ENCODE measurements at places on chromosomes 13 and 19. TPM values are rescaled to one million over a fixed set of nuclear protein-coding genes. Genes with fewer than 3 reads are reported as not detected.

- no peaks in the 10 kb centered on the region for H3K27me3 ChIP-seq
- no peak overlapping the region for H3K4me3 ChIP-seq
- peaks cover 13% of the 10 kb centered on the region for H3K4me1 ChIP-seq
- H3K27ac ChIP-seq = no peak overlapping the region
- no peaks in the 10 kb centered on the region for H3K36me3 ChIP-seq
- no peak for DNase-seq
Measured at GRCh38 chr13:108281901-108282300, 12.4 kb downstream of the TNFSF13B start.

GRCh38 chr19:3398114-3398899 lies 31.9 kb downstream of the NFIC start:
- peak; percentile 63 for DNase-seq
- H3K4me1 ChIP-seq = no peaks in the 10 kb centered on the region
- 0 out of 2 replicates have a peak, but pooled peaks cover 3% of the 10 kb centered on the region for H3K27me3 ChIP-seq

- H3K4me3 ChIP-seq = no peak overlapping the region
- no peak overlapping the region for H3K27ac ChIP-seq
- H3K36me3 ChIP-seq = no peaks in the 10 kb centered on the region
- DNase-seq = no peak
- no peaks in the 10 kb centered on the region for H3K27me3 ChIP-seq
Measured at GRCh38 chr13:95723438-95723837, 46.5 kb downstream of the DNAJC3 start.

GRCh38 chr13:97810152-97810551 lies 143.3 kb upstream of the IPO5 start:
- H3K4me3 ChIP-seq = no peak overlapping the region
- no peaks in the 10 kb centered on the region for H3K4me1 ChIP-seq
- peak; percentile 34 for DNase-seq
- no peaks in the 10 kb centered on the region for H3K27me3 ChIP-seq

Gene DAND5
- 0.28 TPM for total RNA-seq

GRCh38 chr13:59746291-59746962 lies 417.3 kb downstream of the DIAPH3 start:
- DNase-seq = no peak
- H3K4me3 ChIP-seq = no peak overlapping the region
- peaks cover 45% of the 10 kb centered on the region for H3K4me1 ChIP-seq
- no peak overlapping the region for H3K27ac ChIP-seq
- no peaks in the 10 kb centered on the region for H3K27me3 ChIP-seq

GRCh38 chr13:91158017-91158395 lies 189.5 kb upstream of the MIR17HG start:
- no peaks in the 10 kb centered on the region for H3K36me3 ChIP-seq
- no peak overlapping the region for H3K27ac ChIP-seq
- H3K4me1 ChIP-seq = peaks cover 25% of the 10 kb centered on the region
- H3K27me3 ChIP-seq = no peaks in the 10 kb centered on the region
- no peak overlapping the region for H3K4me3 ChIP-seq
- DNase-seq = no peak

Gene PSG7
- total RNA-seq = not detected

DNA sequence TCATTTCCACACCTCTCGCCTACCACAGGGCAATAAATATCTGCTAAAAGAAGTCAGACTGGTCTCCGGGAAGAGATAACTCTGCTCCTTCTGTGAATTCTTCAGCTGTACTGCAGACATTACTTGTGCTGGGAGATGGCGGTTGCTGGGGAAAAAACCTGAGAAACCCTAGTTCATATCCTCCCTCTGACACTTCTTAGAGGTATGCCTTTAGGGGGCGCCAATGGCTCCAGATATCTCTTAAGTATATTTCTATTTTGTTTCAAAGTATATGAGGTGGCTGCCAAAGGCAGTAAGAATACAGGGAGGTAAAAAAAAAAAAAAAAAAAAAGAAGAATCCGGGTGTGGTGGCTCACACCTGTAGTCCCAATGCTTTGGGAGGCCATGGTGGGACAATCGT lies 175.2 kb downstream of the PAN3 start:
- peak; percentile 82 for DNase-seq
- H3K4me1 ChIP-seq = no peaks in the 10 kb centered on the region
- no peak overlapping the region for H3K4me3 ChIP-seq
- H3K27me3 ChIP-seq = no peaks in the 10 kb centered on the region
- peaks cover 13% of the 10 kb centered on the region for H3K36me3 ChIP-seq

Gene KIR2DL3
- total RNA-seq = not detected

- DNase-seq = no peak
- H3K36me3 ChIP-seq = no peaks in the 10 kb centered on the region
- H3K4me1 ChIP-seq = no peaks in the 10 kb centered on the region
- H3K27me3 ChIP-seq = no peaks in the 10 kb centered on the region
Measured at GRCh38 chr13:47904241-47904640, 96.8 kb downstream of the SUCLA2 start.

DNA sequence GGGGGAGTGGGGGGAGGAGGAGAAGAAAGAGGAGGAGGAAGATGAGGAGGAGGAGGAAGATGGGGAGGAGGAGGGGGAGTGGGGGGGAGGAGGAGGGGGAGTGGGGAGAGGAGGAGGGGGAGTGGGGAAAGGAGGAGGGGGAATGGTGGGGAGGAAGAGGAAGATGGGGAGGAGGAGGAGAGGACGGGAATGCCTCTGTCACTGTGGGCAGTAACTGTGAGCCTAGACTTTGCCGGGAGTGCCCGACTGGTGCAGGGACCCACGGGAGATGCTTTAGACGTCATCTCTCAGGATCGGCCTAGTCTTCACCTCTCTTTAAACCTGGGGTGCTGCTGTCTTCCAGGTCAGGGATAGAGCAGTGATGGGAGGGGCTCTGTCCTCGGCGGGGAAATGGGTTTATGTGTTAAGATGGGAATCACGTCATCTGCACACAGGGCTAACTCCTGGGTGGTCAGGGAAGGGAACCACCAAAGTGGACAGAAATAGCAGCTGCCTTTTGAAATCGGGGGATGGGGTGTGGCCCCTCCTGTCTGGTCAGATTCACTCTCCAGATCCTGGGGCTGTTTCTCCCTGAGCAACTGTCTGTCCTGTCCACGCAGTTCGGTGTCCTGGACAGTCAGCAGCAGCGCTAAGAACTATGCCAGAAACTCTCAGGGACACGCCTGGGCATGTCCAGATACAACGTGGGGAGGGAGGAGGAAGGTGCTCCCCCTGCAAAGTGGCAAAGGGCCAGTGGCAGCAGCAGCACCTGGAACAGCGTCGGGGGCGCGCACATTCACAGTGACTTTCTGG lies 26.9 kb downstream of the GAS6 start:
- no peak for DNase-seq
- no peaks in the 10 kb centered on the region for H3K36me3 ChIP-seq
- H3K27me3 ChIP-seq = no peaks in the 10 kb centered on the region
- H3K27ac ChIP-seq = 0 out of 2 replicates have a peak overlapping the region, but pooled peaks have one; percentile 50
- no peaks in the 10 kb centered on the region for H3K4me1 ChIP-seq
- no peak overlapping the region for H3K4me3 ChIP-seq

GRCh38 chr19:42216653-42217519 lies 591 bp downstream of the DEDD2 start:
- H3K36me3 ChIP-seq = peaks cover 17% of the 10 kb centered on the region
- peak overlapping the region; percentile 92 for H3K4me3 ChIP-seq
- peaks cover 9% of the 10 kb centered on the region for H3K4me1 ChIP-seq
- H3K27ac ChIP-seq = peak overlapping the region; percentile 96
- peak; percentile 80 for DNase-seq

Gene KLK3
- total RNA-seq = not detected

Gene SIGLEC7
- not detected for total RNA-seq

Gene CEACAM1
- total RNA-seq = 3.0 TPM

DNA sequence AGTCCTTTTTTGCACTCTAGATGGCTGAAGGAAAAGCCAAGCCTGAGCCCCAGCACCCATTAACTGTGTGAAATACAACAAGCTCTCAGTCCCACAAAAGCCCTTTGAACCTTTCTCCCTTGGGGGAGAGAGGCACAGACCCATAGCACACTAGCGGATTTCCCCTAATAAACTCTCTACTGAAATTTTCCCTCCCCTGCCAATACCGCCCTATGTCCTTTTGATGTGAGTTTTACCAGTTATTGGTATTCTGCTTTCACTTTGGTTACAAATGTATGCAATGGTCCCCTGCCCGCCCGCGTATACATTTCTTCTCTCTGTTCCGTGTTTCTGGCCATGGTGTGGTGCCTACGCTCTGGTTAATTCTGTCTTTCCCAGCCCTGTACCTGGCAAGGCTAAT lies 54.0 kb upstream of the MYO16 start:
- no peak for DNase-seq
- no peaks in the 10 kb centered on the region for H3K27me3 ChIP-seq
- no peak overlapping the region for H3K4me3 ChIP-seq

- no peaks in the 10 kb centered on the region for H3K27me3 ChIP-seq
- no peaks in the 10 kb centered on the region for H3K4me1 ChIP-seq
- no peaks in the 10 kb centered on the region for H3K36me3 ChIP-seq
- H3K27ac ChIP-seq = no peak overlapping the region
Measured at GRCh38 chr13:49859560-49859959, 67.1 kb upstream of the KPNA3 start.

Gene LILRB1
- not detected for total RNA-seq

Gene ZNF709
- 1.8 TPM for total RNA-seq

GRCh38 chr13:111275995-111276618 lies 44.3 kb upstream of the TEX29 start:
- H3K4me3 ChIP-seq = no peak overlapping the region
- H3K27ac ChIP-seq = no peak overlapping the region
- no peaks in the 10 kb centered on the region for H3K4me1 ChIP-seq
- no peak for DNase-seq
- H3K36me3 ChIP-seq = peaks cover 22% of the 10 kb centered on the region

- no peaks in the 10 kb centered on the region for H3K4me1 ChIP-seq
- no peak overlapping the region for H3K4me3 ChIP-seq
- no peaks in the 10 kb centered on the region for H3K36me3 ChIP-seq
- DNase-seq = no peak
- no peaks in the 10 kb centered on the region for H3K27me3 ChIP-seq
Measured at GRCh38 chr13:80029170-80029569, 311.8 kb downstream of the SPRY2 start.

DNA sequence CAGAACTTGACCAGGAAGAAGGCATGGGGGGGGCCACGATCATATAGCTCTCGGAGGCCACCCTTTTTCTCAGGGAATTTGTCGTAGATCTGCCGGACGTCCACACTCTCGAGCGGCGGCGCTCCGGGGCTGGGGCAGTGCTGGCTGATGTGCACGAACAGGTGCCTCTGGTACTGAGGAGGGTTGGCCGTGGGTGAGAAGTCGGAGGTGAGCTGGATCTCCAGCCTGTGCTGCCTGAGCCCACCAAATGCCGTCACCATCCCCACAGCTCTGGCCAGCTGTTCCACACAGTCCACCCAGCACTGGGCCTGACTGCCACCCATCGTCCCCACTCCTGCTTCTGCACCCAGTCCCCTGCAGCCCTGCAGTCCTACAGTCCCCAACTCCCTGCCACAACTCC lies 12.0 kb downstream of the CD37 start:
- DNase-seq = no peak
- no peaks in the 10 kb centered on the region for H3K27me3 ChIP-seq
- H3K36me3 ChIP-seq = peaks cover 62% of the 10 kb centered on the region

DNA sequence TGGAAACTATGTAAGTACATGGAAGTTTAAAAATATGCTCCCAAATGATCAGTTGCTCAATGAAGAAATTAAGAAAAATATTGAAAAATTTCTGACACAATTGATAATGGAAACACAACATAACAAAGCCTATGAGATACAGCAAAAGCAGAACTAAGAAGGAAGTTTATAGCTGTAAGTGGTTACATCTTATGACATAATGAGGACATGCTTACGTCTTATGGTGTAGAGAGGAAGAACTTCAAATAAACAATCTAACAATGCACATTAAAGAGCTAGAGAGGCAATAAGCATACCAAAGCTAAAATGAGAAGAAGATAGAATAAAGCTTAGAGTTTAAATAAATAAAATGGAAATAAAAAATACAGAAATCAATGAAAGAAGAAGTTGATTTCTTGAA lies 50.0 kb upstream of the CEACAM21 start:
- H3K4me3 ChIP-seq = no peak overlapping the region
- peaks cover 46% of the 10 kb centered on the region for H3K27me3 ChIP-seq
- H3K4me1 ChIP-seq = peaks cover 5% of the 10 kb centered on the region
- no peak overlapping the region for H3K27ac ChIP-seq

- H3K27me3 ChIP-seq = no peaks in the 10 kb centered on the region
- H3K4me3 ChIP-seq = peak overlapping the region; percentile 35
- H3K36me3 ChIP-seq = no peaks in the 10 kb centered on the region
- H3K27ac ChIP-seq = no peak overlapping the region
- peaks cover 19% of the 10 kb centered on the region for H3K4me1 ChIP-seq
Measured at GRCh38 chr19:33532859-33533460, 11.4 kb upstream of the PEPD start.

Gene CNFN
- total RNA-seq = 6.7 TPM

GRCh38 chr13:52739468-52740071 lies at the start of gene CNMD:
Gene CNMD, minus strand, starts transcription at chr13:52739820. Its CDS starts 119 bp downstream, at chr13:52739701.
- peak within 1 kb of the TSS; percentile 82 for H3K4me3 ChIP-seq
- H3K27ac ChIP-seq = peak within 1 kb of the TSS; percentile 78
- peaks cover 38% of the 10 kb centered on the region for H3K4me1 ChIP-seq
- H3K27me3 ChIP-seq = no peaks in the 10 kb centered on the region

Gene CAMSAP3
- total RNA-seq = 29.9 TPM

DNA sequence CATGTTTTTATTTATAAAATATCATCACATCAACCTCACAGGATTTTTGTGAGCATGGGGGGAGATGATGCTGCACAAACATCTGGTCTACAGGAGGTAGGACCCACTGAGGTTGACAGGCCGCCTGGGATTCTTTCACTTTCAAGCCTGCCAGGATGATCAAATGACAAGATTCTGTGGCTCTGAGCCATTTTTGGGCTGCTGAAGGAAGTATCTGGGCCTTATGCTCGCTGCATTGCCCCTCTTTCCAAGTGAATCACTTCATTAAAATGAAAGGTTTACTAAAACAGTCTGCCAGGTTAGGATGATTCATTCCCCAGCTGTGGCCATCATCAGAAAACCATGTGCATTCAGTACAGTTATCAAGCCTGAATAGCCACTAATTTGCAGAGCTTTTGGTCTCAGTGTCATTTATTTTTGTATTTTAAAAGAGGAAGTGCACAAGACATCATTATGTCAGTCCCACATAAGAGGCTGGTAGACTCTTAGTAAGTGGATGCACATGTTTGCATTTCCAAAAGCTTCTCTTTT lies 34.4 kb downstream of the STARD13 start:
- no peaks in the 10 kb centered on the region for H3K36me3 ChIP-seq
- DNase-seq = no peak
- H3K27ac ChIP-seq = no peak overlapping the region
- no peak overlapping the region for H3K4me3 ChIP-seq

Gene TNFSF11
- total RNA-seq = 9.9 TPM

Gene LIPE
- total RNA-seq = 16.2 TPM

GRCh38 chr13:111489301-111489700 lies 168.9 kb downstream of the TEX29 start:
- no peaks in the 10 kb centered on the region for H3K27me3 ChIP-seq
- H3K4me3 ChIP-seq = no peak overlapping the region
- no peaks in the 10 kb centered on the region for H3K36me3 ChIP-seq

Gene DENND1C
- 2.8 TPM for total RNA-seq

Data from GM23338 (cell line).